ENCODE measurements at places on chromosomes 6 and 20. TPM values are rescaled to one million over a fixed set of nuclear protein-coding genes. Genes with fewer than 3 reads are reported as not detected.

GRCh38 chr20:45052698-45053429 lies 48.1 kb downstream of the KCNS1 start:
- no peaks in the 10 kb centered on the region for H3K27me3 ChIP-seq
- H3K4me3 ChIP-seq, result no peak overlapping the region
- peaks cover 75% of the 10 kb centered on the region for H3K4me1 ChIP-seq
- peaks cover 29% of the 10 kb centered on the region for H3K36me3 ChIP-seq
- DNase-seq, result peak; percentile 23

- peak overlapping the region; percentile 27 for H3K4me3 ChIP-seq
- no peak for DNase-seq
- H3K4me1 ChIP-seq, result peaks cover 59% of the 10 kb centered on the region
- H3K36me3 ChIP-seq, result no peaks in the 10 kb centered on the region
- peaks cover 8% of the 10 kb centered on the region for H3K27me3 ChIP-seq
These were observed 2.2 kb upstream of the RAB44 start for GRCh38 chr6:36695414-36695813.

GRCh38 chr6:122422614-122423267 lies 23.3 kb downstream of the HSF2 start:
- DNase-seq, result no peak
- no peaks in the 10 kb centered on the region for H3K27me3 ChIP-seq

The GINS1 gene
- 22.4 TPM for total RNA-seq

GRCh38 chr6:88266126-88266525 lies 100.0 kb upstream of the CNR1 start:
- no peak for DNase-seq
- no peaks in the 10 kb centered on the region for H3K36me3 ChIP-seq
- H3K27me3 ChIP-seq, result peaks cover 6% of the 10 kb centered on the region
- H3K4me3 ChIP-seq, result no peak overlapping the region
- no peak overlapping the region for H3K27ac ChIP-seq

The SLC4A11 gene
- 1.9 TPM for total RNA-seq

DNA sequence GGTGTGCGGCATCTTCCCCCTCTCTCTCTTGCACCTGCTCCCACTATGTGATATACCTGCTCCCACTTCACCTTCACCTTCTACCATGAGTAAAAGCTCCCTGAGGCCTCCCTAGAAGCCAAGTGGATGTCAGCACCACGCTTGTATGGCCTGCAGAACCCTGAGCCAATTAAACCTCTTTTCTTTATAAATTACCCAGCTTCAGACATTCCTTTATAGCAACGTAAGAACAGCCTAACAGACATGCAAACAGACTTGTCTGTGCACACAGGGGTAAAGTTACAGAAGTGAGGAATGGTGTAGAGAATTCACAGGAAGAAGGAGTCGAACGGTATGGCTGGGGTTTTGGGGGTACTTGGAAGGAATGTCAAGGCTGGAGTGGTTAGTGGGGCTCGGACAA lies 14.8 kb upstream of the TGM2 start:
- DNase-seq, result no peak
- H3K27me3 ChIP-seq, result peaks cover 35% of the 10 kb centered on the region
- H3K36me3 ChIP-seq, result no peaks in the 10 kb centered on the region
- H3K4me3 ChIP-seq, result no peak overlapping the region
- no peak overlapping the region for H3K27ac ChIP-seq

DNA sequence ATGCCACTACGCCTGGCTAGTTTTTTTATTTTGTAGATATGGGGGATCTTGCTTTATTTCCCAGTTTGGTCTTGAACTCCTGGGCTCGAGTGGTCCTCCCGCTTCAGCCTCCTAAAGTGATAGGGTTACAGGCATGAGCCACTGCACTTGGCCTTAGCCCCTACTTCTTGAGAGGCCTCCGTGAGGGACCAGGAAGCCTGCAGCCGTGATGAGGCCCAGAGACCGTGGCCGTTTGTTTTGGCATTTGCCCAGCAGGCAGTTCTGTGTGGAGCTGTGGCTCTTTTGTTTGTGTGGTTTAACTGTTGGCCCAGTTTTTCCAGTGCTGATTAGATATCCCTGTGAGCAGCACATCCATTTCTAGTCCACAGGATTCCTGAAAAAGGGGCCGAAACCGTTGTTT lies 39.8 kb downstream of the SRSF3 start:
- no peak overlapping the region for H3K27ac ChIP-seq
- no peaks in the 10 kb centered on the region for H3K36me3 ChIP-seq
- H3K4me3 ChIP-seq, result no peak overlapping the region
- no peaks in the 10 kb centered on the region for H3K27me3 ChIP-seq

GRCh38 chr6:69343851-69344250 lies 453.0 kb downstream of the LMBRD1 start:
- peaks cover 2% of the 10 kb centered on the region for H3K36me3 ChIP-seq
- DNase-seq, result no peak
- no peaks in the 10 kb centered on the region for H3K27me3 ChIP-seq
- no peak overlapping the region for H3K4me3 ChIP-seq
- H3K27ac ChIP-seq, result no peak overlapping the region
- no peaks in the 10 kb centered on the region for H3K4me1 ChIP-seq

The SS18L1 gene
- 16.1 TPM for total RNA-seq

GRCh38 chr6:126643352-126643751 lies 303.4 kb downstream of the CENPW start:
- H3K4me1 ChIP-seq, result no peaks in the 10 kb centered on the region
- H3K4me3 ChIP-seq, result no peak overlapping the region
- H3K27me3 ChIP-seq, result no peaks in the 10 kb centered on the region
- no peaks in the 10 kb centered on the region for H3K36me3 ChIP-seq
- DNase-seq, result no peak
- no peak overlapping the region for H3K27ac ChIP-seq

Data from activated T-cell treated with anti-CD3 and anti-CD28 coated beads, Interleukin-2, amount 50 U/mL, for 72 hours (primary cell).